ENCODE measurements at places on chromosomes 7 and 10. TPM values are rescaled to one million over a fixed set of nuclear protein-coding genes. Genes with fewer than 3 reads are reported as not detected.

The ZNF853 gene
- total RNA-seq, result 5.2 TPM

The ZP3 gene
- total RNA-seq, result 1.7 TPM

The ECHDC3 gene
- total RNA-seq, result 1.5 TPM

The SMKR1 gene
- total RNA-seq, result 1.7 TPM

The CPA2 gene
- total RNA-seq, result 2.2 TPM

The ZNF679 gene
- not detected for total RNA-seq

The NUTM2D gene
- total RNA-seq, result 4.1 TPM

GRCh38 chr7:129084801-129085551, 30.1 kb upstream of the TNPO3 start:
- no peak for DNase-seq

DNA sequence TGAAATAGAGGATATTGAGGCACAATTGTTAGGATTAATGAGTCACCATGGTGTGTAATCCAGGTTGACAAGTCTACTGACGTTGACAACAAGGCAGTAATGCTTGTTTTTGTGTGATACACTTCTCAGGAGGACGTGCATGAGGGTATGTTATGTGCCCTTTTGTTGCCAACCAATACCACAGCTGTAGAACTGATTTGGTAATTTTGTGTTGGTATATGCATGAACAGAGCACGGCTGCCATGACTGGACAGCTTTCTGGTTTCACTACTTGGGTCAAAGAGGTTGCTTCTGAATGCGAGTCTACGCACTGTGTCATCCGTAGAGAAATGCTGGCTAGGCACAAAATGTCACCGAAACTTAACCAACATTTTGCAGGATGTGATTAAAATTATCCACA, 32.9 kb downstream of the PHTF2 start:
- DNase-seq, result no peak

DNA sequence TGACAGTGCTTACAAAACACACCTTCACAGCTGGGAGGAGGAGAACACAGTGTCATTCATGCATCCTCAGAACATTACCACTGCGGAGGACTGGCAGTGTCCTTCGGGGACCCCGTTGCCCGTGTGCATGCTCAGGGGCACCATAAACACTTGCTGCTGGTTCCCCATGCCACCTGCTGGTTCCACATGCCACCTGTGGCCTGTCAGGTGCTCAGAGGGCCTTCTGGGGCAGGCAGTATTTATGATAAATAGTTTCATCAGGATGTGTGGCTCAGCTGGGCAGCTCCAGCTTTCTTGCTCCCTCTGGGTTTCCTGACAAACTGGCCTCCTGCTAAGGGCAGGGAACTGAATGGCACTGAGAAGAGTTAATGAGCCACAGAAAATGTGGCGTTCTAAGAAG, 32.1 kb downstream of the CELF2 start:
- no peak for DNase-seq

DNA sequence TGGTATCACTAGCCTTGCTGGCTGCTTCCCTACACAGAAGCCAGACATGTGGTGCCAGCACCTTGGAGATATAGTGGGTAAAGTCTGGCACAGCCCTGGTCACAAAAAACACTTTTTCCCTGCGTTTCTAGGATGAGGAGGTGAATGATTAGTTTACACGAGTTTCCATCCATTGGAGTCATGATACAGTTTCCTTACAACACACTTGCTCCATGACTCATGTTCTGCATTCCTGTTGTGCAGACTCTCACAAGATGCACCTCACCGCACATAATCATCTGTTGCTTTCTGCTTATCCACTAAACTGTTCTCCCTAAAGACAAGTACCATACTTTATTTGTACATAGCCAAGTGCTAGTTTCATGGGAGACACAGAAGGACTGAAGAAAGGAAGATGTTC, 747.1 kb upstream of the GALNT17 start:
- no peak for DNase-seq

- peak; percentile 85 for DNase-seq
These were observed at the start of gene IMMP2L for GRCh38 chr7:111561904-111562732. TSS of gene IMMP2L (minus strand) at chr7:111562492.

- no peak for DNase-seq
These were observed 40.5 kb downstream of the ITIH5 start for GRCh38 chr10:7626283-7626682.

GRCh38 chr7:155722118-155722517, 77.7 kb downstream of the RBM33 start:
- no peak for DNase-seq

- no peak for DNase-seq
These were observed 558.8 kb upstream of the GALNT17 start for GRCh38 chr7:70573071-70573661.

GRCh38 chr10:72630144-72630543, 4.3 kb upstream of the MICU1 start:
- no peak for DNase-seq

DNA sequence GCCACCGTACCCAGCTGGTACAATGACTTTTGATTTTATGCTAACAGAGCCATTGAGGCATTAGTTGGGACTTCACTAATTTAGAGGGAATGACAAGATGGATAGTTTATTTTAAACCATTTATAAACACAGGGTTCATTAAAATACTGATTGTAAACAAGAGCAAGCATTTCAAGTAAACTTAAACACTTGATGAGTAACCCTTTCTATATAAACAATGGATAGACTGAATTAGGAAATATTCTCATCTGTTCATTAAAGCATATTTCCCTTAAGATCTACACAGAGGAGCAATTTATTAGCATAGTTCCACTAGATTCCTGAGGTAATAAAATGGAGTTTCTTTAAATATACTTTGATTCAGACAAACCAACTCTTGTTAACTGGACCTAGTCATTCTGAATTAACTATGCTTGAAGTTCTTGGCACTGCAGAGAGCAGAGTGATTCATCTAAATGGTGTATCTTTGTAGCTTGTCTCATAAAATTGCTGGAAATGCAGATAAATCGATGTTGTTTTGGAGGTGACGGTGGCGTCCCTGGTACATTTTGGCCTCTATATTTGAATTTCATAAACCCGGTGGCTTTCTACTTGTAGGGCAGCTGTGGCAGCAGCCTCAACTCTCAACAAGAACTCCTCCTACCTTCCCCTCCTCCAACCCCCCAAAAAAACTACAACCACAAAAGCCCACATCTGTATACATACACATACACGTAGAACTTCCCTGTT, 15.4 kb upstream of the VDAC2 start:
- no peak for DNase-seq

GRCh38 chr10:31099094-31099493, 67.4 kb upstream of the ZNF438 start:
- DNase-seq, result no peak

DNA sequence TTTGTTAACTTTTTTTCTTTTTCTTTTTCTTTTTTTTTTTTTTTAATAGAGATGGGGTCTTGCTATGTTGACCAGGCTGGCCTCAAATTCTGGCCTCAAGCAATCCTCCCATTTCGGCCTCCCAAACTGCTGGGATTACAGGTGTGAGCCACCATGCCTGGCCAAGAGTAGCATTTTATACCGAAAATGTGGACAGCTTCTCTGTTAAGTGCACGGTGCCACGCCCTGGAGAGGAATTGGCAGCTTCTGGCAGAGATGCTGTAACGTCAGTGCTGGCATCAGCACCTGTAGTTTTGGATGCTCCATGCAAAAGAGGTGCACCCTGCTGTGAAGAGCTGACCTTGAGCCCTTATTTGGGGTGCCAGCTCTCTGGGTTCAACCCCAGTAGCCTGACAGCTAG, 18.2 kb downstream of the IL15RA start:
- DNase-seq, result no peak

GRCh38 chr10:96416643-96417042, 57.8 kb upstream of the OPALIN start:
- no peak for DNase-seq

DNA sequence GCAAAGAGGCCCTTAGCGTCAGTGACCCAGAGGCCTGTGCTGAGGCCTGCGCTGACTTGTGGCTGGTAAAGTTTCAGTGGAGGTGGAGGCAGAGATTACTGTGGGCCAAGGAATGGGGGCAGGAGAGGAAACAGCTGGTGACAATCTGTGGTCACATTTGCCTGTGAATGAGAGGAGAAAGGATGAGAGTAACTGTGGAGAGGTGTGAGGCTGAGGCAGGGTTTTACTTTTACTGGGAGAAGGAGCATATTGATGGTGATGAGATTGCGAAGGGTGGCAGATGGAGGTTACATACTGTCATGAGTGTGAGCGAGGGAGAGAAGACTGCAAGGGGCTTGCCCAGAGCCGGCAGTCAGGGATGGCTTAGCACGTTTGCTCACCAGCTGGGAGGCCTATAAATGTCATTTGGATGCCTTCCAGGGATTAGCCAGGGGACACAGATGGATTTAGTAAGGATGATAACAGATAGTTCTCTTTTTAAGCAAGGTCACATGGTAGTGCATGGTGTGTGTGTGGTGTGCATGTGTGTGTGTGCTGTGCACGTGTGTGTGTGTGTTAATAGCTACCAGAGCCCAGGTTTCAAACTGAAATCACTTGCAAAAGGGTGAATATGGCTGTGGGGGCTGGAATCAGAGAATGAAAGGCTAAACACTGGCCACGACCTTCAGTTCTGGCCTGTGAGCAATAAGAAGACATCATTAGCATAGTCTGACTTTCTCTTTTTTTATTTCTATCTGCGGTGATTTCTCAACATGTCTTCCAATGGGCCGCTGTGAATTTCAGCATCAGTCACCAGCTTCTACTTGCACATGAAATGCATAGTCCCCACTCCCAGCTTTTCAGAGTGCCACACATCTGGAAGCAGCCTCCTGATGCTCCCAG, 291.5 kb upstream of the ZNF32 start:
- DNase-seq, result no peak

- peak; percentile 11 for DNase-seq
These were observed 57.7 kb downstream of the PRTFDC1 start for GRCh38 chr10:24894728-24895127.

- no peak for DNase-seq
These were observed 2.1 kb downstream of the SYNPO2L start for GRCh38 chr10:73653701-73654100.

- peak; percentile 6 for DNase-seq
These were observed 881 bp upstream of the SSBP1 start for GRCh38 chr7:141737118-141737835.

GRCh38 chr10:598415-599170, 90.9 kb downstream of the DIP2C start:
- no peak for DNase-seq

- no peak for DNase-seq
These were observed 92.1 kb downstream of the FOXL3 start for GRCh38 chr7:382043-382400.

DNA sequence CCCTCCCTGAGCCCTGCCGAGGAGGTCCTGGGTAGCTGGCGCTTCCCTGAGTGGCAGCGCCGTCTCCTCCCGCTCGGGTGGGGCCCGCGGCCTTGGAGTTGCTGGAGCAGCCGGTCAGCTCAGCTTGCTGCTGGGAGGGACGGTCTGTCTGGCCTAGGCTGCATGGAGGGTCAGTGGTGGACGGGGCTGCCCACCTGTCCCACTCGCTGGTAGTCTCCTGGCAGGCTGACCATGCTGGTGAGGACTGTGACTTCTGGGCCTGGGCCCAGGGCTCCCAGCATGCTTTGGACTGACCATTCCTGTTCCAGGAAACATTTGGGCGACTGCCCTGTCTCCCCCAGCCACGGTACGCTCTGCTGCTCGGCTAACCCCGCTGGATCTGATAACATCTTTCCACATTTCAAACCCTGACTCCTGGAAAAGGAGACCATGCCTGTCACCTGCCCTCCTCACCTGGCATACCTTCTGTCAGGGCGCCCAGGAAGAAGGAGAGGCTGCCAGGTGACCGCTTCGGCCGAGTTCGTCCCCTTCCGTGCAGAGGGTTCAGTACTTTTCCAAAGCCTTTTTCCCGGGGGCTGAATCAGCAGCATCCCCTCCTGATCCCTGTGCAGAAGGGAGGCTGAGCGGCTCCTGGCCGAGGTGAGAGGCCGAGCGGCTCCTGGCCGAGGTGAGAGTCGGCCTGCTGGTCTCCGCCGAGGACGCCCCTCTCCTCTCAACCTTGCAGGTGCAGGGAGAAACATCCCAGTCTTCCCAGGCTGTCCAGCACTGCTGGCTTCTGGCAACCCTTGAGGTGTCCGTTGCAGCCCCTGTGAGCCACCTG, 43.4 kb downstream of the FAM20C start:
- no peak for DNase-seq

GRCh38 chr10:37713132-37713501, 144.3 kb downstream of the ZNF248 start:
- no peak for DNase-seq

DNA sequence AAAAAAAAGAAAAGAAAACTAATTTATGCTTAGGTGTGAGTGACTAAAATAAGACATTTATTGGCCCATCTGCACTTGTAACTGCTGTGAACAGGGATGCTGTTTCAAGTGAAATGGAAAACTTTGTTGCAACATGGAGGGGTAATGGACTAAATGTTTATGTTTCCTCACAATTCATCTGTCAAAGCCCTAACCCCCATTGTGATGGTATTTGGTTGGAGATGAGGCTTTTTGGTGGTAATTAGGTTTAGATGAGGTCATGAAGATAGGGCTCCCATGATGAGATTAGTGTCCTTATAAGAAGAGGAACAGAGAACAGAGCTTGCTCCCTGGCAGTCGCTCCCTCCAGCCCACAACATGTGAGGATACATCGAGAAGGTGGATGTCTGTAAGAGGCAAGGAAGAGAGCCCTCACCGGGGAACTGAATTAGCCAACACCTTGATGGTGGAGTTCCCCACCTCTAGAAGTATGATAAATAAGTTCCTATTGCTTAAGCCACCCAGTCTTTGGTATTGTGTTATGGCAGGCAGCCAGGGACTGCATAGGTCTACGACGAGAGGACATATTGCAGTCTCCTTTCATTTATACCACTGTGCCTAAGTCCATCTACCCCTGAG, 28.6 kb upstream of the VCL start:
- no peak for DNase-seq
